Esophagus squamous epithelium (tissue), 5 donors: ENCODE measurements at places on chromosomes 16 and 17.

DNA sequence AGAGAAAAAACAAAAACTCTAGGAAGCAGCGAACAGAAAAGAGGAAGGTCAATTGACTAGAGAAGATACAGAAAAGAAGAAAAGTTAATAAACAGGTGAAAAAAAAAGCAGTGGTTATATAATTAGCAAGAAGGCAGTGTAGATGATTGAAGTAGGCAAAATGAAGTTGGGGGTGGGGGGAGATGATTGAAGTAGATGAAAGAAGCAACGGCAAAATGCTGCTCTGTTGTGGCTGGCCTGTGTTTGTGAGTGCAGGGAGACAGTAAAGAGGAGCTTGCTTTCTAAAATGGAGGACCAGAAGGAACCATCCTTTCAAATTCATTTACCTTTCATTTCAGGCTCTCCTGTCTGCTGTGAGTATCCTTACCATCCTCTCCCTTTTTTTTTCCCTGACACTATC, 3.6 kb downstream of the EVI2B start:
- no peak for DNase-seq

DNA sequence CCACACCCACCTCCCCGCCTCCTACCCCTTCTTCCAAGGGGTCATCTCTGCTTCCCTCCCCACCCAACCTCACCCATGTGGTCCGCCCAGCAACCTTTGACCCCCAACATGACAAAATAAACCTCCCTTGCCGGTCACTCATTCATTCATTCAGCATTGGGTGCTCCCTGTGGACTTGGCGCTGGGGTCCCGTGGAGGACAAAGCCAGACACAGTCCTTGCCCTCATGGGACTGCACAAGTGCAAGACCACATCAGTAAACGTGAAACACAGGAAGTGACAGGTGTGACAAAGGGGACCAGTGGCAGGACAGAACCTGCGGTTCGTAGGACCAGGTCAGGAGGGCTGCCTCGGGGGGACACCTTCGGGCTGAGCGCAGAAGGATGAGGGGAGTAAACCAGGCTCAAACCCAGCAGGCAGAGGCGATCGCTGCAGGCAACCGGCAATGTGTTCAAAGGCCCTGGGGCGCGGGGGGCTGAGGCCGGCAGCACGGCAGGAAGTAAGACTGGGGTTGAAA, 185.4 kb downstream of the SEC14L1 start:
- DNase-seq, result no peak

- no peak for DNase-seq
Observed at GRCh38 chr16:3348547-3349167, 7.0 kb upstream of the OR2C1 start.

DNA sequence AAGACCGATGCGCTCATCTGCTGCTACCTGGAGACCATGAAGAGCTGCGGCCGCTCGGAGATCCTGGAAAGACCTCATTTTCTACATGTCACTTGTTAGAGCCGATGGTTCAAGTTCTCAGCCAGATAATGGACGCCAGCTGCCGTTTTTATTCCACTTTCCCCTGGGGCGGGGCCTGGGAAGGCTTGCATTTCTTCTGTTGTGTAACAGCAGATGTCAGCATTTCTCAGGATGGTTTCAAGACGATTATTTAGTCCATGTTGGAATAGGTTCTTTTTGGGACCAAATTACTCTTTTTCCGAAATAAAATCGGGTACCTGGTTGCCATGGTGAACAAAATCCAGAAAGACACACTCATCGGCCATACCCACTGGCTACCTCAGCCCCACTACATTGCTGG, 1418.3 kb downstream of the CDH11 start:
- no peak for DNase-seq

GRCh38 chr17:18039535-18040260, 490 bp downstream of the GID4 start:
- DNase-seq, result no peak

DNA sequence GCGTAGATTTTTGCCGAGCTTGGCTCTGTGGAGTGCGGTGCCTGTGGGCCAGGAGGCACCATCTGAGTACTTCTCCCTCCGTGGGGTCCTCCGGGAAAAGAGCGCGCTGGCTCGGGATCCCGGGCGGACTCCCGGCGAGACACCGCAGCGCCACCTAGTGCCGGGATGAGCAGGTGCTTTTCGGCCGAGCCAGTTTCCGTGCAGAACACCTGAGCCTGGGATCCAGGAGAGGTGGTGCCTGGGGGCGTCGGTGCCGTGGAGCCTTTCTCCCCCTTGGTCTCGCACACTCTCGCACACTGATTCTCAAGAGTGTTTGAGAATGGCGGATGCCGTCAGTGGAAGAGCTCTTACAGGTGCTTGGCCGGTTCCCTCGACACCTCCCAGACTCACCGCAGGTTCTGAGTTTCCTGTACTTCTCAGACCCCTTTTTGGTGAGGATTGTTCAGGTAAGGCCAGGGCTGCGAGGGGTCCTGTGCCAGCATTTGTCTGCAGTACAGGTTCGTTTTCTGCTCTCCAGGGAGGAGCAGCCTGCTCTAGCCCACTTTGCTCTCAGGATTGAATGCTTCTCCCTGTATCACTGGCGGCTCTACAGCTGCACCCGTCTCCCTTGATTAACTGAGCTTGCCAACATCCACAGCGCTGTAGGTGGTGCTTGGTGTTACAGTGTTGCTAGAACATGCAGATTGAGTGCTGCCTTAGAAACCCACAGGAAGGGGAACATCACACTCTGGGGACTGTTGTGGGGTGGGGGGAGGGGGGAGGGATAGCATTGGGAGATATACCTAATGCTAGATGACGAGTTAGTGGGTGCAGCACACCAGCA, 23.3 kb downstream of the TBCD start:
- no peak for DNase-seq

DNA sequence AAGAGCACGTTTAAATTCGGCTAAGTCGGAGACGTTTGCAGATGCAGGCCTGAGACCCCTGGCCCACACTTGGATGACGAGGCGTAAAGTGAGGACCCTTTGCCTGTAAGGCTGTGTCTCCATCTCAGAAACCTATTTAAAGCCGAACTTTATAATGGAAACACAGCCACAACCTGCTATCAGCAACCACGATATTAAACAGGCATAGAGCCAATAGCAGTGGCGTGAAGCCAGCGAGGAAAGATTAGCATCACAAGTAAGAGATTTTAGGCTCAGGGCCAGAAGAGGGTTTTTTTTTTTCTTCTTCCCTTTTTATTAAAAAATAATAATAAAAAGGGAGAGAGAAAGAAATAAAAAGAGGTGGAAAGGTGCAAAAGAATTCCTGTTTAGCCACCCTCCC, 111.3 kb upstream of the NOL11 start:
- no peak for DNase-seq

- no peak for DNase-seq
Observed at GRCh38 chr16:58862334-58863021, 128.4 kb upstream of the GOT2 start.

GRCh38 chr16:84851192-84852127, 31.7 kb downstream of the CRISPLD2 start:
- no peak for DNase-seq
